ENCODE measurements at places on chromosomes 7 and 10.

- DNase-seq = no peak
Measured at GRCh38 chr7:41825927-41826480, 123.1 kb upstream of the INHBA start.

- DNase-seq = no peak
Measured at GRCh38 chr7:31493714-31494181, 20.1 kb upstream of the ITPRID1 start.

DNA sequence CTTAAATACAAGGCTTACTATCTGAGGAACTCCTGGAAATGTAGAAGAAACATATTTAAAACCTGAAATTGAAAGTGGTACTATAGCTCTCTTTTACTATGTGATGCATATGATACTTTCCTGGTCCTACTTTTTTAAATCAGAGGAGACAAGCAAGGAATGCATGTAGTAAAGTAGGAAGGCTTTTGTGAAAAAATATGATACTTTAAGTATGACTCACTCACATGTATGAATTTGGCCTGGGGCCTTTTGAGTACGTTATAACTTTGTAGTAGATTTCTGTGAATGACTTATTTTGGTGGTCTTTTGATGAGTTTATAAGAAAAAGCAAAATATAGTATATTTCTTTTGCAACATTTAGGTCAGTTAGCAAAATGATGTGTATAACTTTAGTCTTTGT, 53.8 kb downstream of the TAX1BP1 start:
- DNase-seq = no peak

GRCh38 chr10:44569193-44570091, 184.5 kb upstream of the CXCL12 start:
- no peak for DNase-seq

DNA sequence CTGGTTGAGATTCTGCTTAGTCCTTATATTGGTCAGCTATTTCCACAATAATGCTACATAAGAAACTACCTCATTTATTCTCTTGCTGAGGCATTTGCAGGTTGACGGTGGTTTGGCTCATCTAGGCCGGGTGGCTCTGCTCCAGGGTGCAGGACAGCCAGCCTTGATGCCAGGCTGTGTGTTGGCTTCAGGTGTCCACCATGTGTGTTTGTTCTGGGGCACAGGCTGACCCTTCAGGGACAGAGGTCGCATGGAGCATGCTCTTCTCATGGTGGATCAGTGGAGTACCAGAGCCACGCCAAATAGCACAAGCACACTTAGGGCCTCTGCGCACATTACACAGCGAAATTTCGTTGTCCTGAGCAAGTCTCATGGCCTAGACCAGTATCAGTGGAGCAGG, 249.9 kb downstream of the LRMDA start:
- DNase-seq = no peak

- no peak for DNase-seq
Measured at GRCh38 chr7:137266764-137267163, 76.8 kb downstream of the PTN start.

GRCh38 chr7:131385039-131385605, 57.4 kb downstream of the MKLN1 start:
- DNase-seq = no peak

GRCh38 chr10:69051303-69051702, 36.6 kb upstream of the SRGN start:
- DNase-seq = no peak

- no peak for DNase-seq
Measured at GRCh38 chr10:34333513-34333912, 481.6 kb downstream of the PARD3 start.

DNA sequence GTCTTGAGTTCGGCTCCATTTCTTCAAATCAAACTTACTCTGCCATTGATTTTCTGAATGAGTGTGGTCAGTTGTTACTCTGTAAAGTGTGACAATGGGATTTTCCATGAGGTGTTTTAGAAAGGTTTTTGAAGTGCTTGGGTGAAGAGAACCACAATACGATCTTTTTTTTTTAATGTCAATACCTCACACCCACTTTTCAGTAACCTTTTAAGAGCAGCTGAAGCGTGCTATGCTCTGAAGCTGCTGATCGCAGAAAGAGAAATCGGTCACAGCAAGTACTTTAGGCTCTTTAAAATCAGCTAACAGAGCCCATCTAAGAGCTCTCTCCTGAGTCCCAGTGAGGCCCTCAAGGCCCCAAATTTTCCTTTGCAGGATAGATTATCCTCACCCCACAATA, 34.4 kb upstream of the YAE1 start:
- DNase-seq = no peak

- no peak for DNase-seq
Measured at GRCh38 chr10:33217854-33218253, 116.6 kb downstream of the NRP1 start.

GRCh38 chr10:5504146-5505072, 5.0 kb upstream of the CALML5 start:
- DNase-seq = no peak

GRCh38 chr7:139351027-139351426, 8.7 kb upstream of the LUC7L2 start:
- no peak for DNase-seq

- DNase-seq = no peak
Measured at GRCh38 chr10:125911145-125911544, 14.8 kb downstream of the FANK1 start.

- no peak for DNase-seq
Measured at GRCh38 chr10:8400151-8400550, 345.7 kb downstream of the GATA3 start.

DNA sequence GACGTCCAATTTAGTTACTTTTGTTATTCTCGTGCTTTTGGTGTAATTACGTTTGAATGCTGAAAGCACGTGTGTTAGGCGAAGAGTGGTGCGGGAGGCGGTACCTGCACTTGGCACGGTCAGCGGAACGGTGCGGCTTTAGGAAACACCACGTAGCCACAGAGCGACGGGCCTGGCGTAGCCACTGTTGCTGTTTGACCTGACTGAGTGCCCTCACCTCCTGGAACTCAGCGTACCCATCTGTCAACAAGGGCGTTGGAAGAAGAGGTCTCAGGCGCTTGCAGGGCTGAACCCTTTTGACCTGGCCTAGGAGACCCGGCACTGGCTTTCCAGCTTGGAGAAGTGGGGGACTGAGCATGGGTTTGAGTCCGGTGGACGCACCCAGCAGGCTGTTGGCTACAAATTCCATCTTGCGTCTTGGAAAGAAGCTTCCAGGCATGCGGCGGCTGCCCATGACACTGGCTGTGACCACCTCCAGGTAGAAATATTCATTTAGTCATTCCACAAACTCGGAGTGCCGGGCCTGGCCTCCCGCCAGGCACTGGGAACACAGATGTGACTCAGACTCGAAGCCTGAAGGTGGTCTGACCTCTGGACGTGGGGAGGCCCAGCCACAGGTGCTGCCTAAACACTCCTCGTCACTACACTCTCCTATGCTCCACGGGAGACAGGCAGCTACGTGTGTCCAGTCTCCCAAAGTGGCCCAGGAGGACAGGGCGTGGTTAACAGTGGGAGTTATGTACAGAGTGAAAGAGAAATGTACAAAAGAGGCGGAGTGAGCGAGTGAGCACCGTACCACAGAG, 22.2 kb downstream of the FAM20C start:
- no peak for DNase-seq

DNA sequence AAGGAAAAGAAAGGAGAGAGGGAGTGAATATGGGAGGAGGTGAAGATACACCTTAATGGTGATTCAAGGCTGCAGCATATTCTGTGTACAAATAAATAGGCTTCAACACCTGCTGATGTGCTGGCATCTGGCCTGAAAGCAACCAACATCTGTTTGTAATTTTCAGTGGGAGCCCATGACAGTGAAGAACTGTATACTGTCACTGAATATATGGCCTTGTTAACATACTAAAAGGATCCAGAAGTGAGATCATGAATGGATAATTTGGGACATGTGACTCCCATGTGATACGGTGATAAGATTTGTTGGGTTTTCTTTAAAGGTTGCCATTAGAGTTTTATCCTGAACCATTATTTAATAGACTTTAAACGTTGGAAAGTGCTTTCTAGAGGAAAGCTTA, 459.3 kb downstream of the CNTNAP2 start:
- DNase-seq = no peak

GRCh38 chr7:102897856-102898531, 14.8 kb upstream of the LRRC17 start:
- no peak for DNase-seq

DNA sequence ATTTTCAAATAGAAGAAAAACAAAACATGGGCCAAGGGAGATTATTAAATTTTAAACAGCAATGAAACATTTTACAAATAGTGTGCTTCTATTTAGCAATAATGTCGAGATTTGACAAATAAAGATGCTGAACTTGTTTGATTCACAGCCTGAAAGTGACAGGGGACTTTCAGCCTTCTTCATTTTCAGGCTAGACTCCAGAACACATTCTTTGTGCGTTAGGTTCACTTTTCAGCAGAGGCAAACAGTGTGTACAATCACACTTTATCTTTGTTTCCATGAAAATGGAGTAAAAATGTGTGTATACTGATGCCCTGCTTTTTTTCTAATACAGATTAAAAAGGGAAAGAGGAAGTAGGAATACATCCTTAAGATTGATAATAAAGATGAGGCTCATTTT, 35.6 kb downstream of the FAM171A1 start:
- no peak for DNase-seq

- DNase-seq = no peak
Measured at GRCh38 chr7:114084472-114085312, 165.9 kb upstream of the PPP1R3A start.

DNA sequence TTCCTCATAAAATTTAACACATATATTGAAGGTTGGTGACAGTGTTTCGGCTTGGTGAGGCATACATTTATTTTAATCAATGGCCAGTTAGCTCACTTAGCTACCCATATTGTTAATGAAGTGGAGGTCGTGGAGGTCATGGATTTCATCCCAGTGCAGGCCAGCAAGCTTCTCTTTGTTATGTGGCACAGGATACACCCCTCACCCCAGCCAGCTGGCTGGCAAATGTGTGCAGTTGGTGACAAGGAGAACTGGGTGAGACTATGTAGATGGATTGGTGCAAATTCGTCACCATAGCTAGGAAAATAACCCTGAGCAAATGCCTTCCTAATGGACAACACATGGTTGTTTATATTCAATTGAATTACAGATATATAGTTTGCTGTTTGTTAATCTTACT, 50.5 kb upstream of the FOXP2 start:
- DNase-seq = no peak

DNA sequence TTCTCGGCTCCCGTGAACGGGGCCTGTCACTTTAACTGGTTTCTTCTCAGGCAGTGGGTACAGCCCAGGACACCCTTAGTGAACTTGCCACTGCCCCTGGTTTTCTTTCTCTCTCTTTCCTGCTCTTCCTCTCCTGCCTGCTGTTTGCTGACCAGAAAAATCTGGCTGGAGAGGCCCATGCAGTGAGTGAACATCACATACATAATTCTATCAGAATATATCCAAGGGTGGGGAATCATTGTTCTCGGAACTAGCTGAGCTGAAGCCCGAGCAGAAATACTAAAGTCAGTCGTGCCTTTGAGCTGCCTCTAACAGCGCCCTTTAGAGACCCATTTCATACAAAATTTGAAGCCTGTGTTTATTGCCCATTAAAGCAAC, 501.5 kb upstream of the GALNT17 start:
- DNase-seq = no peak

DNA sequence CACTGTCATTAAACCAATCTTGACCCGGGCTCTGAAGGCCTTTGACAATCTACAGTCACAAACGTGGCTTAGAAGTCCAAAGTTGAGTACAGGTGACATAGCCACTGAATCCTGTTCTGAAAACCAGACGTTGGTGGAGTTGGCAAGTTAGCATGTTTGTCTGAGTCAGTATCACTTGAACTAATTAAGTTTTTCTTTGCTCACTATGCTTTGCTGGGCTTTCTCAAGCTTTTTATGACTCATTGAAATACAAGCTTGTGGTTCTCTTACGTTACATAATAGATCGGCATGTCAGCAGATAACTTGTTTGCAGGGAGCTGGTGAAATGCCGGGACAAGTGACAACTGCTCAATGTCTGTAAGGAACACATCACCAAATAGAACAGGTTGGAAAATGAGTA, 53.8 kb downstream of the ARL5B start:
- DNase-seq = no peak

GRCh38 chr10:89550509-89550908, 15.1 kb upstream of the SLC16A12 start:
- DNase-seq = no peak

- DNase-seq = no peak
Measured at GRCh38 chr7:103113164-103113563, 35.7 kb downstream of the NAPEPLD start.

DNA sequence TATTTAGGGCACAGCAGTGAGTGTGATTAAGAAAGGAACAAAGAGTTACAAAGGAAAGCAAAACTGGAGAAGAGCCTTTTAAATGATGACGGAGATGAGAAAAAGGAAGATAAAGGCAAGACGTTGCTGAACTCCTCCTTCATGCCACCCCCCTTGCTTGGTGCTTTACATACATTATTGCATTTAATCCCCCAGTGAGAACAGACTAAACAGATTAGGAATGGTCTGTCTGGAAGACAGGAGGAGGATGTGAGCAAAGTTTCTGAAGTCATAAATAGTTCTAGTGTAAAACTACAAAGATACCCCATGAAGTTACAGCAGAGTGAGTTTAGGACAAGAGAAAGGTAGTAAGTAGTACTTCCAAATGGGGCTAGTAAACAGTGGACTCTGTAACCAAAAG, 113.5 kb downstream of the PLCE1 start:
- DNase-seq = no peak

DNA sequence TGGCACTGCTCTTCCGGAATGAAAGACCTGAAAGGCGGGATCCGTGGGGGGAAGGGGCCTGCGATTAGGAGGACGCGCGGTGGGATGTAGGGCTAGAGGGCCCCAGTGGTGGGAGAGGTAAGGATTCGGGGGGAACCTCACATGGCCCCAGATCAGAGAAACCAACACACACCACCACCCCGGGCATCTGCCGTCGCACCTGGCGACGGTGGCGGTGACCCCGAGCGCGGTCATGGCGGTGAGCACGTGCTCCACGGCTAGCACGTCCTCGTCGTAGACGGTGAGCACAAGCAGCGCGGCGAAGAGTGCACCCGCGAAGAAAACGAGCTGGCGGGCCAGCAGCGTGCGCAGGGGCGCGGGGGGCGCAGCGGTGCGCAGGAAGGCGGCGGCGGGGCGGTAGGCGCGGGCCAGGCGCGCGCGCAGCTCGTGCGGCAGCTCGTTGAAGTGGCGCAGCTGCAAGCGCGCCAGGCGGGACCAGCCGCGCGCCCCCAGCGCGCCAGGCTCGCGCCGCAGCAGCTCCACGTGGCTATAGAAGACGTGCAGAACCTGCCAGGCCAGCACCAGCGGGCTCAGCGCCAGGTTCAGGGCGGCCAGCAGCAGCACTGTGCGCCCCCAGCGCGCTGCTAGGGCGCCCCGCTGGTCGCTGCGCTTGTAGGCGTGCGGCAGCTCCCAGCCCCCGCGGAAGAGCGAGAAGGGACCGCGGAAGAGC, 5.7 kb downstream of the ATG9B start:
- DNase-seq = no peak

Data from activated CD8-positive, alpha-beta memory T cell treated with anti-CD3 and anti-CD28 coated beads for 1 hour (primary cell).